Left cardiac atrium (tissue), 4 donors: ENCODE measurements at places on chromosomes 3 and 15.

DNA sequence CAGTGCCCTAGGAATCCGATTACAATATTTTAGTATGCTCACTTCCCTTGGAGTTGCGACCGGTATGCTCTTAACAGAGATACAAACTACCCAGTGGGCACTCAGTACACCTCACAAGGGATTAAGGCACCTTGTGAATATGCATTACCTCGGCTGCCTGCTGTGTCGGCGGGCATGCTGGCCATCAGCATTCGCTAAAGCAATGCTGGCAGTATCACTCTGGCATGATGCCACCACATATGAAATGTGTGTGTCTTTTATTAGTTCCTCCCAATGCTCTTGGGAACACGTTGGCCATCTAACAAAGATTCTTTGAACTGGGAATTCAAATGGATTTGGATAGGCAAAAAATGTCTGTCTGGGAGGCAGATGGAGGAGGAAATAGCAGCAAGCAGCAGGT, 67.4 kb upstream of the FOXB1 start:
- DNase-seq: no peak

- peak; percentile 69 for DNase-seq
Measured at GRCh38 chr15:74322558-74323180, 44.8 kb downstream of the CYP11A1 start.

GRCh38 chr3:9782770-9783169, 9.5 kb downstream of the TADA3 start:
- no peak for DNase-seq

DNA sequence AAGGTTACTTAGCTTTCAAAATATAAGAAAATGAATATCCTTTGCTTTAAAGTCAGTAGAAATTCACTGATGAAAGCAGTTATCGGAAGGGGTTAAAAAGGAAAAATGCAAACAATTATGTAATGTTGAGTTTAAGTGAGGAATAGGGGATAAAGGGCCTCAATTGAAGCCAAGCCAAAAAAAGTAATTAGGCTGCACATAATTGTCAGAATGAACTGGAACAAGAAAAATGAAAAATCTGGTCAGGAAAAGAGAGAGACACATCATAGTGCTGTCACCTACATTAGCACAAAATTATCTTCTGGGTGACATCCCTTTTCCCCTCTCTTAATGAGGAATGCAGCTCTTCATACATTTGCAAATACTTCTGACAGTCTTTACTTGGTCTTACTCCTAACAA, 48.8 kb upstream of the PIK3R4 start:
- DNase-seq: no peak

GRCh38 chr3:78845605-78846004, 922.2 kb downstream of the ROBO1 start:
- DNase-seq: no peak

- DNase-seq: no peak
Measured at GRCh38 chr3:13710251-13710650, 161.3 kb downstream of the FBLN2 start.

GRCh38 chr3:177530908-177531307, 333.6 kb upstream of the TBL1XR1 start:
- no peak for DNase-seq

- DNase-seq: no peak
Measured at GRCh38 chr3:142226474-142226873, 1.1 kb upstream of the GK5 start.

- no peak for DNase-seq
Measured at GRCh38 chr3:51937611-51938450, 3.9 kb downstream of the RRP9 start.

DNA sequence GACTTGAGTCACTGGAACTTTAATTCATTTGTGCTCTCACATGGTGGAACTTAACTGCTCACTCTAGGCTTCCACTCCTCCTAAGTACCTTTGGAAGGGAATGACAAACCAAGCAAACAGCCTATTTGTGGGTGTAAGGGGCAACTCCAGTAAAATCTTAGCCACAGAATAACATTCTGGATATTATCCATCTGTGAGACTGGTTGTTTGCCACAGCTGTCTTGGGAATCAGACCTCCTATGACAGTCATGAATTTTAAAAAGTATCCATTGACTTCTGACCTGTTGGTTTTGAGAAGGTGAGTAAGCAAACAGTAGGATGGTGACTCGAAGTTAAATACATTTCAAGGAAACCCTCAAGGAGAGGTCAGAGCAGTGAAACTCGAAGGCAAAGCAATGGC, 147.3 kb upstream of the CDIN1 start:
- DNase-seq: no peak

DNA sequence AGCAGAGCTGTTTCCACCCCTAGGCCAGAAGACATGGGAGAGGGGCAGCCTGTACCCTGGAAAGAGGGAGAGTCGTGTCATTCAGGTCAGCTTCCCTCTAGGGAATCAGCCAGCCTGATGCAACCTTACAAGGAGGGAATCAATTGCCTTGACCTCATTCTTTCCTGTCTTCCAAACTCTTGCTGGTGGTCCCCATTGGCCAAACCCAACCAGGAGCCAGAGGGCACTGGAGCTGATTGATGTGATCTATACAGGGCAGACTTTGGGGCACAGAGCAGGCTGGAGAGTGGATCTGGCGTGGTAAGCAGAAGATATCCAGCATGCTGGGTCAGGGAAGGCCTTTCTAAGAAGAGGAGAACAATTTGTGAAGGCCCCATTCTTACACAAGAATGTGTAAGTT, 19.1 kb upstream of the MAGEF1 start:
- no peak for DNase-seq

DNA sequence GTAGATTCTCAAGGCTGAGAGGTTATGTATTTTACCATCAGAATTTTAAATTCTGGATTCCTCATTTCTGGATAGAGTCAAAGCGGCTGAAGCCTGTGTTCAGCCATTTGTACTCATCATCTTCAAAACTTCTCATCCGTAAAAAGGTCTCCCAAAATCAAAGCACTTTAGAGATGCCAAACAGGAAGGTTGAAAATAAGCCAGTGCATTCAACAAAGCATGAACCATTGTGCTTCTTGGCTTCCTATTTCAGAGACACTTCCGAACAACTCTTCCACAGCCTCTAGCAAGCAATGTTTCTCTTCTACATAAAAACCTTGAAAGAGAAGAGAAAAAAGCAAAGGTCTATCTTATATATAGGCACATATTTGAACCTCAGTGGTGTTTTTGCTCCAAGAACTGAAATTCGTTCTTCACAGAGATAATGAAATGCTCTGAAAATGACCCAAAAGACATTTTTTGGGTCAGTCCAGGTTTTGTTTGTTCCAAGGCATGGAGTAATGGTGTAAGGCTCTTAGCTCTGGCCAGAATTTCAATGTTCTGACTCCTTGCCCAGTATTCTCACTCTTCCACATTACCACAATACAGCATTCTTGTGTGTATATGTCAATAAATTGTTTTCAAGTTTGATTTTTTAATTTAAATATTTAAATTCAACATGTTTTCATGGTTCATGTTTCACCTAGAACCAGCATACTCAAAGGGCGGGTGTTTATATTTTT, 163.1 kb downstream of the STAC start:
- no peak for DNase-seq

DNA sequence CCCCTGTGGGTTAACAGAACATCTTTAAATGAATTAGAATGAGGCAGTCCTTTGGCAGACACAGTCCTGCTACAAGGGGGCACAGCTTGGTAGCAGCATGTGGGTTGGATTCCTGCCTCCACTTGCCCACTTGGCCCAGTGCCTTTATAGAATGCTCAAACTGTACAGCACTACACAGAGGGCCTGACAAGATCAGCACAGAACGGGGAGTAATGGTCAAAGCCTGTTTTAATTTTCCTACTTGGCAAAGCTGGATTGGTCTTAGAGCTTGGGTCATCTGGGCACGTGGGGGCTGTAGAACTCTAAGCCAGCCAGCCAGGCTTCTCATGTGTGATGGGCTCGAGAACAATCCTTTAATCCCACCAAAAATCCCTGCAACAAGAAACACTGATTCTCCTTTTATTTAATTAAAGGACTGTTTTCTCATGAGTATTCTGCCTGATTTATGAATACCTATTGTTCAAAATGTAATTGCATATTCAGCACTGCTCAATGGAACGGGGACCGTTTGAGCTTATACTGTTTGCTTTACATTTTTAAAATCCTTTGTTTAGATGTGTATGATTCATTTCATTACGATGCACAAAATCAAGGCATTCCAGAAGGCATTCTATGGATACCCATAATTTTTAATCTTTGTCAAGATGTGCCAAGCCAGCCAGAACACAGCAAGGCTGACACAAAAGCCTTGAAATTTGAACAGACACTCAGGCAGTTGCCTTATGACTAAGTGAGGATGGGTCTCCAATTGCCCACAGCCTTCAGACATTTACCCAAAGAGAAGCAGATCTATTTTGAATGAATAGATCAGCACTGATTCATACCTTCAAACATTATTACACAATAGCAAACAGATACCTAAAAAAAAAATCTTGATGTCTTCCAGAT, 249.3 kb upstream of the TGFBR2 start:
- DNase-seq: no peak

- DNase-seq: no peak
Measured at GRCh38 chr3:153601374-153601853, 439.4 kb downstream of the RAP2B start.

DNA sequence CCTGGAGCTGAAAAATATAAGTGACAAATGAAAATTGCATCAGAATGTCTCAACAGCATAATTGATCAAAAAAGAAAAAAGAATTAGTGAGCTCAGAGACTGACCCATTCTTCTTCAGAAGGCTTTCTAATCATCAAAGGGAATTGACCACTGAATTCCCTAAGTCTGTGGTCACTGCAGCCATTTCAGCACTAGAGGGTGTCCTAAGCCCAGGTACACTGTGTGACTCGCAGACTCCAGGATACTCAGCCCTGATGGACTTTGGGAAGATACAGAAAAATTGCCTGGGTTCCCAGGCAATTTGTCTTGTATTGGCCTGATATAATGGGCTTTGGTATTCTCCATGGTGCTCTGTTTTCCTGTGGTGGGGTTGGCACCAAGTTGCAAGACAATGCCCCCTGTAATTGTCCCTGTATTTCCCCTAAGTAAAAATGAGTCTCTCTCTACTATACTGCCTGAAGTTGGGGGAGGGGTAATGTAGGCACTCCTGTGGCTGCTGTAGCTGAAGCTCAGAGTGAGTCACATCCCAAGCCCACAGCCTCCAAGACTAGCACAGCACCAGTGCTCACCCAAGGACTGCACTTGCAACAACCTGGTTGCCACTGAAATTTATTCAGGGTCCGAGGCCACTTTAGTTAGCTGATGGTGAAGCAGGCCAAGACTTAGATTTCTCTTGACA, 256.0 kb upstream of the STAC start:
- DNase-seq: no peak

DNA sequence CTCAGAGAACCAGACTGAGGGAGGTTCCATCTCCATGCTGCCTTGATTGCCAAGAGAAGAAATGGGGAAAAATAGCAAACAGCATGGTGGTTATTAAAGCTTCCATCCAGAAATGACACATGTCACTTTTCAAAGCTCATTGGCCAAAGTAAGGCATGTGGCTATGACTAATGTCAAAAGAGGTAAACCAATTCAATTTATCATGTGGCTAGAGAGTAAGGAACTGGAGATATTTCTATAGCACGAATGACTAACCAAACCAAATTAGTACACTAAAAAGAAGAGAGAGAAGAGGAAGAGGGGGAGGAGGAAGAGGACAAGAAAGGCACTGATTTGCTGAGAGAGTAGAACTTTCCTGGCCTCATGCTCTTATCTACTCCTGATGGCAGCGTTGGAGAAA, 115.2 kb upstream of the SLC6A11 start:
- no peak for DNase-seq

GRCh38 chr15:83108266-83109219, 1.1 kb downstream of the TM6SF1 start:
- peak; percentile 69 for DNase-seq

- DNase-seq: no peak
Measured at GRCh38 chr15:61712129-61712759, 348.0 kb downstream of the VPS13C start.

- DNase-seq: no peak
Measured at GRCh38 chr3:182726258-182727142, 66.8 kb upstream of the ATP11B start.

DNA sequence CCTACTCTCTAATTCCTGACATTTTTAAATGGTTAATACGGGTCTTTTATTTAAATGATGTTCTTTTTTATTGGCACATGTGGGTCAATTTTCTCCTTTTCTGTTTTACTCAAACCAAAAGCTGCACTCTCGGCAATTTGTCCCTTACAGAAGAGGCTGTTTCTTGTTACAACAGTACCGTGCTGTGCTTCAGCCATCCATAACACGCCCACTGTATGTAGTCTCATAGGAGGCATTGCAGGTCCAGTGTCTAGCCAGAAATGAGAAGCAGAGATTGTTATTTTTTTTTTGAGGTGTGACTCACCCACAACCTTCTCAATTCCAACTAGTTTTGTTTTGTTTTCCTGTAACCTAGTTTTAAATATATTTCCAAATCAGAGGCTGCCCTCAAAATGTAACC, 164.6 kb downstream of the GMNC start:
- DNase-seq: no peak

DNA sequence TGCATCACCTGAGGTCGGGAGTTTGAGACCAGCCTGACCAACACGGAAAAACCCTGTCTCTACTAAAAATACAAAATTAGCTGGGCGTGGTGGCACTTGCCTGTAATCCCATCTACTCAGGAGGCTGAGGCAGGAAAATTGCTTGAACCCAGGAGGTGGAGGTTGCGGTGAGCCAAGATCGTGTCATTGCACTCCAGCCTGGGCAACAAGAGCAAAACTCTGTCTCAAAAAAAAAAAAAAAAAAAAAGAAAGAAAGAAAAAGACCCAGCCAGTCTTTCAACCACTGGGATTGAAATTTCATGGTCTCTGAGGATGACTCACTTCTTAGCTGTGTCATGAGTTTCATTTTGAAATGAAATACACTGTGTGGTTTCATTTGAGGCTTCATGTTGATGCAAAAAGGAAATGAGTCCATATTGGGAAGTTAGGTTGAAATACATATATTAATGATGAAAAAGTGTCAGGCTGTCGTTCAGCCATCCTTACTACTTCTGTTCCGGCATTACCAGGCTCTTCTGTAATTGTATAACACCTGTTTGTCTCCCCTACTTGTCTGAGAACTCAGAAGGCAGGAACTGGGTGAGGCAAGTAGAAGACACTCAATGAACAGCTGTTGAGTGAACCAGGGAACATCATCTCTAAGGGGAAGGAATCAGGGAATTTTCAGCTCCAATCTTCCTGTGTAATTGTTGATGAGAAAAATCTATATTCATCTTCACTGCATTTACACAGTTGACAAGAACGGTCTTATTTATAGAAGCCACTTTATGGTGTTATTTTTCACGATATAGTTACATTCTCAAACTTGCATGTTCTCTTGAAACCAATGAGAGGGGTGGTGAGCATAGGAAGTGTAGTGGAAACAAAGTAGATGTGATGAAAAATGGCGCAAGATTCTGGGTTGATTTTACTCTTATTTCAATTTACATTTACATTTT, 87.4 kb downstream of the NFKBIZ start:
- no peak for DNase-seq

DNA sequence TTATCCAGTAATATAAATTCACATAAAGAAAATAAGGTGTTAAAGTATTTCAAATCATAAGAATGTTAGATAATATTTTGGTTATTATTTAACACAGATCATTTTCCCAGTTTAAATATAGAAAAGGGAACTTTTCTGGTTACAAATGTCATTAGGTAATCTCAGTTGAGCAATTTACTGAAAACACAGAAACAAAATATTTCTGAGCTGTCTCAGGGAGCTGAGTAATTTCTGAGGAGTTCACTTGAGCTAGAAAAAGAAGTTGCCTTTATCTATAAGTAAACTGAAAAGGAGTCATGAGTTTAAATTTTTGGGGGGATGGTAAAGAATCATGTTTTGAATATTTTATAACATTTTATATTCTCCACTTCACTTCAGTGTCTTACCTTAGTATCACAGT, 855.4 kb upstream of the ARPP21 start:
- no peak for DNase-seq
